ENCODE measurements at places on chromosomes 7 and 10. TPM values are rescaled to one million over a fixed set of nuclear protein-coding genes. Genes with fewer than 3 reads are reported as not detected.
A peak's percentile ranks its signal among the peaks of the same experiment; 100 is the strongest.

- DNase-seq = no peak
Observed at GRCh38 chr7:38034062-38034908, 113.8 kb downstream of the EPDR1 start.

DNA sequence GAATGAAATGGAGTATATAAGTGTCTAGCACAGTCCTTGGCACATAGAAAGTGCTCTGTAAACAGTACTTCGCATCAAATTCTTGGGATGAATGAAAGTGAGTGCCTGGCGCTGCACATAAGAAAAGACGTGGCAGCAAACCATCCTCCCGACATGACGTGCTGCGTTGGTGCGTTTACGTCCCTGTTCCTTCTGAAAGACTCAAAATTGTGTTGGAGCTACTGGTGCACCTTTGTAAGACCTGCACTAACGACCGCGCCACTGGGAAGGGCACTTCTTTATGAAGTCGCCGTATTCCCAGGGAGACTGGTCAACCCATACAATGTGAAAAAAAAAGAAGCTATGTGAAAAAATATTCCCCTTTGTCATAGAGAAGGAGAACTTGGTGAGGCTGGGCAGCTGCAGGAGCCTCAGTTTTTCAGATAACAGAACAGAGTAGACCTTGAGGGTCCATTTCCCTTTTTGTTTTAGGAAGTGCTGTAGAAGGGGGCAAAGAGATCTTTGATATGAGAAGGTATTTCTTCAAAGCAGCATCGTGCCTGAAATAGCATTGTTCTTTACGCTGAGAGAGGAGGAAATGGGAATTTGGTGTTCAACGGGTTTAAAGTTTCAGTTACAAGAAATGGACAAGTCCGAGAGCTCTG lies 91.7 kb downstream of the PTPRE start:
- DNase-seq = no peak

GRCh38 chr7:4028221-4028620 lies 653.9 kb upstream of the FOXK1 start:
- DNase-seq = no peak

Gene ARHGEF35
- 2.8 TPM for total RNA-seq

DNA sequence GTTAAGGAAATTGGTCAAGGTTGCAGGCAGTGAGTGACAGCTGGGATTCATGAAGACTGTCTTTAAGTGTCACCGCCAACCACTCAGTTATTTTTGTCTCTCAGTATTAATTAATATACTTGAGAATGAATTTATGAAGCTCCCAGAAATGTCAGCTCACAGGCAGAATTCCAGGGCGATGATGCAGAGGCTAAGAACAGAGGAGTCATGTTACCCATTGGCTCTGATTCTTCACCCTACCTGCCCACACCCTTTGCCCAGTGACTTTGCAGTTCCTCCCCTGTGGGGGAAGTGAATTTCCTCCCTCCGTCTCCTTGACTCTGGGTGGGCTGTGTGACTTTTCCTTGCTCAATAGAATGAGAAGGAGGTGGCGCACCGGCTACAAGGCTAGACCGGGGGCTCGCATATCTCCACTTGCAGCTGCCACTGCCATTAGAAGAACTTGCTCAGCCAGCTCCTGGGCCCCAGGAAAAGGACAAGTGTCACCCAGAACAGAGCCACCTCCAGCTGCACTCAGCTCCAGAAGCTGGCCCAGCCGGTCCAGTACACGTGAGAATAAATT lies 157.1 kb upstream of the PRKCQ start:
- no peak for DNase-seq

Gene MDFIC
- 23.7 TPM for total RNA-seq

DNA sequence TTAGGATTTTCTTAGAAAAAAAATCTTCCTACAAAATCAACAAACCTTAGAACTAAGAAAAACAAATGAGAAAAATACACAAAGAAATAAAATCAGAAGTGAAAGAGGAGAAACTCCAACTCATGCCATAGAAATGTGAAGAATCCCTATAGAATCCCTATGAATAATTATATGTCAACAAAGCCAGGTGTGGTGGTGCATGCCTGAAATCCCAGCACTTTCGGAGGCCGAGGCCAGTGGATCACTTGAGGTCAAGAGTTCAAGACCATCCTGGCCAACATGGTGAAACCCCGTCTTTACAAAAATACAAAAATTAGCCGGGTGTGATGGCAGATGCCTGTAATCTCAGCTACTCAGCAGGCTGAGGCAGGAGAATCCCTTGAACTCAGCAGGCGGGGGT lies 27.1 kb downstream of the ACSM6 start:
- DNase-seq = no peak

- DNase-seq = no peak
Observed at GRCh38 chr7:100342765-100343164, 15.2 kb upstream of the PILRB start.

- DNase-seq = no peak
Observed at GRCh38 chr7:71286336-71286735, 154.4 kb downstream of the GALNT17 start.

- DNase-seq = no peak
Observed at GRCh38 chr7:34281260-34281659, 375.9 kb downstream of the BMPER start.

Gene GPR141
- not detected for total RNA-seq

DNA sequence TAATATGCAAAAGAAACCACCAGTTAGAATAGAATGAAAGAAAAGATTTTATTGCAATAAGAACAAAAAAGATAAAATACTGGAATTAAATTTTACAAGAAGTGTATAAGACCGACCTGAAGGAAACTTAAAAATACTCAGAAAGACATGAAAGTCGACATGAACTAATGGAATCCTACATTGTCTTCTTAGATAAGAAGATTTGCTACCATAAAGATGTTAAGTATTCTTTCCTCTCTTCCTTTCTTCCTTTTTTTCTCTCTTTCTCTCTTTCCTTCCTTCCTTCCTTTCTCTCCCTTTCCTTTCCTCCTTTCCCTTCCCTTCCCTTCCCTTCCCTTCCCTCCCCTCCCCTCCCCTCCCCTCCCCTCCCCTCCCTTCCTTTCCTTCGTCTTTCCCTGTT lies 6.5 kb downstream of the TAS2R60 start:
- DNase-seq = no peak

DNA sequence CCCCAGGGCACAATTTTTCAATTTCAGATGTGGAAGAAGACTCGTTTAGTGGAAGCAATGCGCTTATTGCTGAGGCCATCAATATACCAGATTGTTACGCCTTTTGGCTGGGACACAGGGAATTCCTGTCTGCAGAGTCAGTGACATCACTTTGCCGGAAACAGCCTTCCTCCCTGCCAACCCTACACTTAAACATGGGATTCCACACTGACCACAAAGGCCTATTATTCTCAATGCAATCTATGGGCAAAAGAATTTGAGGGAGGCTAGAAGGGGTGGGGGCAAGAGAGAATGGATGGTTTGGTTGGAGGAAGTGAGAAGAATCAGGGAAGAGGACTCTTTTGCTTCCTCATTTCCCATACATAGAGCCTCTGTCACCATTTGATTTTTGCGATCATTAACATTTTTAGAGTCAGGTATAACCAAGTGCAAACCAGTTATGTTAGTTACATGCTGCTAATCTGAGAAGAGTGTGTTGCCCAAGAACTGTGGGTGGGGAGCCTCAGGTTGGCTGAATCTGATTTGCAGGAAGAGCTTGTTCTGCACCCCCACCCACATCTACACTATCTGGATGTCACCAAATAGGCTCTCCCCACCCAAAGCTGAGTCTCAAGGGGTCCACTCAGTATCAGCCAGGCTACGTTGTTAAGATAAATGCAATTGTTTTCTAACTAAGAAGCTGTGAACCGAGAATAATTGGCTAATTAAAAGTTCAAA lies 58.2 kb downstream of the ENTPD1 start:
- peak; percentile 46 for DNase-seq

GRCh38 chr10:107653832-107654287 lies 489.4 kb upstream of the SORCS1 start:
- DNase-seq = no peak

DNA sequence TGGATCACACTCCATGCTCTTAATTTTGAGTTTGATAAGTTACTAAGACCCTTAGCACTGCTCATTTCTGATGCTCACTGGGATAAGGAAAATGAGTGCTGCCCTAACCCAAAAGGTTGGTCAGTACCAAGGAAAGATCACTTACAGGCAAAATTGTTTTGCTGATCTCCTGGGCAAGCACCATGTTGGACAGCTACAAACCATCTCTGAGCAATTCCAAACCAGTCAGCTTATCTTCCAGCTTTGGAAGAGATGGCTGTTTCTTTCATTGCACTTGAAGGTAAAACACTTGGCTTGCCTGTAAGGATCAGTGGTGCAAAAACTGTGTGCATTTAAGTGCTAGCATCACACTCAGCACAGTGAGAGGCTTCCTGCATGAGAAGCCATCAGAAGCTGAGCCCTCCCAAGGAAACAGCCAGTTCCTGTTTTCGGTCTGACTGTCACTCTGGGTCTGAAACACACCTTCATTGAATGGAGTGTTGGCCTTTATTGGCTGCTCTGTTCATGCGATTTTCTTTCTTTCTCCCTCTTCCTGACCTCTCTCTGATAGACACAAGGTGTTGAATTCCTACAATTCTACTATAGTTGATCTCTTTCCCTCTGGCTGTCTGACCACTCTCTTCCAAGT lies 126.4 kb upstream of the GHITM start:
- DNase-seq = no peak

- no peak for DNase-seq
Observed at GRCh38 chr10:61621605-61622051, 41.1 kb upstream of the CABCOCO1 start.

- DNase-seq = no peak
Observed at GRCh38 chr10:74058071-74058470, 60.2 kb downstream of the VCL start.

DNA sequence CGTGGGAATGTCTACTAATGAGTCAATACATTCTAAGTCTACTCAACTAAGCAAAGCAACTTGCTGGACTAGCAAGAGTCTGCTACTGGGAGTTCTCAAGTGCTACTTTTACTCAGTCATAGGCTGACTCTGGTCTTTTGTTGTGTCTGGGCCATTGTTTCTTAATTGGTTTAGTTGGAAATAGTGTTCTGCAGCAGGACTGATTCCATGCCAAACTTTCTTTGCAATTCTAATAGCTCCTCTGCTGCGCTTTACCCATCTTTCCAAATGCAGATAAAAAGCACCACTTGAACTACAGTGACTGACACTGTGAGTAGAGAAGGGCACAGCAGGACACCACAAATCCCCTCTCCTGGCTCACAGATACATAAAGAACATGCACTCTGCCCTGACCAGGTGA lies 125.7 kb downstream of the CD36 start:
- DNase-seq = no peak

DNA sequence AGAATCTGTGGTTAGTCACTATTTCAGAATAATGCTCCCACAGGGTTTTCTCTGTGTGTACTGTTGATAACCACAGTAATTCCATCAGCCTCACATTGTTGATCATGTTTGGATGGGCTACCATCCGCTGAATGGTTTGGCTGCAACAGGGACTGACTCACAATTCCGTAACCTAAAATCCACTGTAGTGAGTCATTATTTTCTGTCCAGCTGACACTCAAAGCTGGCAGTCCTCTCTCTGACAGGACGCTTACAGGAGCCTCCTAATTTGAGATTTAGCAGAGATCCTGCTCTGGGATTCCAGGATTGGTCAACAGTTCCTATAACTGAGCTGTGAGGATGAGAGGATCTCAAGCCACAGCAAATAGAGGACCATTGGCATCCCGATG lies 32.7 kb downstream of the VWA2 start:
- peak; percentile 63 for DNase-seq

Gene CRHR2
- total RNA-seq = not detected

Gene SCART1
- 0.94 TPM for total RNA-seq

Gene MBL2
- not detected for total RNA-seq

DNA sequence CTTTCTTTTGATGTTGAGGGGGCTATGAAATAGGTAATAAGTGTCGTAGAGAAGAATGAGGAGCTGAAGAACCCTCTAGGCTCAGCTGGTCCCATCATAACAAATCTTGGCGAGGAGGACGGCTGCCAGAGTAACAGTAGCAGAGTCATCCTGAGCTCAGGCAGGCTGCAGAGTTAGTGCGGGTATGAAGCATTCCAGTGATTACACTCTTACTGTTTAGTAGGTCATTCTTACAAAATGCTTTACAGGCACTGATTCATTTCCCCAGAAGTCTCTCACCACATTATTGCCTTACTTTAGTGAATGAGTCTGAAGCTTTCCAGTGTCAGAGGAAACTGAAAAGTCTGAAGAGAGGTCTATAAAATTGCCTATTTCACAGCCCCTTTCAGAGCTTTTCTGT lies 43.9 kb upstream of the GPR158 start:
- no peak for DNase-seq

GRCh38 chr10:37478381-37478780 lies 353.0 kb downstream of the ANKRD30A start:
- no peak for DNase-seq

Gene CDHR3
- 0.45 TPM for total RNA-seq

DNA sequence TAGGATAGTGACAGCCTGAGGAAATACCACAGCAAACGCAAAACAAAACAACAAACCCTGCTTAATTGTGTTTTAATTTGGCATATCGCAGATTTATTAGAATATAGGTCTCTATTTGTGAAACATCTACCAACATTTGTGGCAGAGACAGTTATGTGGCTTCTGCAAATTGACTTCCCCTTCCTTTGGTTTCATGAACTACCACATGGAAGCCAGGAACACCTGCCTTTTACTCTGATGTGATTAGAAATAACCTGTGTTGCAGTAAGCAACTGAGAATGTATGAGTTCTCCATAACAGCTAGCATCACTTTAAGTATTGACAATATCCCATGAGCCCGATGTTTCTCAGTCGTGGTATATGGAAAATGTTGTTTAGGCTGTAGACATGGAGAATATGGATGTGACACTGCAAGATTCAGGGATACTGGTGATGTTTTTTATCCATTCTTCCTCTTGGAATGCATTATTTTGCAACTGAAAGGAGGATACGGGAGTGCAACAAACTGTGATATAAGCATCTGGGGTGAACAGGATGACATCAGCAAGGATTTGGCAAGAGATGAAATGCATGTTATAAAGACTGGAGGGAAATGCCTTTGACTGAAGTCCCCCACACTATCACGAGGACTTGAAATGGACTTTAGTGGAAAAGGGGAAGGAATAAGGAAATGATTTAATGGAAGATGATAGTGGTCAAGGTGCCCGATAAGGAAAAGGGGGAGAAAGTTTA lies 95.9 kb downstream of the CUBN start:
- DNase-seq = no peak

DNA sequence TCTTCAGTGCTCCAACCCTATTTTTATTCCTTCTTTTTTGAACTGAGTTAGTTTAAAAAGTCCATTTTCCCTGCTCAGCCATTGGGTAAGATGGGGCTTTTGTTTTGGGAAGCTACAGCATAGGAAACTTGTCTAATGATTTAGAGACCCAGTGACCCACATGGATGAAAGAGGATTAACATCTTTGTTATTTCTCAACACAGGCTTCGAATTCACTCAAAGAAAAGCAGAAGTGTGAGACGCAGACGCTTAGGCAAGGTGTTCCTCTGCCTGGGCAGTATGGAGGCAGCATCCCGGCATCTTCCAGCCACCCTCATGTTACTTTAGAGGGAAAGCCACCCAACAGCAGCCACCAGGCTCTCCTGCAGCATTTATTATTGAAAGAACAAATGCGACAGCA lies 152.0 kb downstream of the HDAC9 start:
- DNase-seq = no peak

GRCh38 chr7:134710511-134710853 lies 63.8 kb downstream of the BPGM start:
- DNase-seq = no peak

Gene HOXA7
- not detected for total RNA-seq

Data from right cardiac atrium (tissue), 5 donors.